ENCODE measurements at places on chromosomes 6 and 20. TPM values are rescaled to one million over a fixed set of nuclear protein-coding genes. Genes with fewer than 3 reads are reported as not detected.

GRCh38 chr20:62875419-62876361 is 14.1 kb upstream of the TCFL5 start:
- DNase-seq: peak; percentile 68

GRCh38 chr20:37943033-37943432 is 40.1 kb downstream of the VSTM2L start:
- no peak for DNase-seq

- no peak for DNase-seq
Observed at GRCh38 chr6:89308525-89309395, 6.3 kb downstream of the GABRR2 start.

GRCh38 chr20:4726710-4727397 is 5.1 kb downstream of the PRND start:
- DNase-seq: no peak

DNA sequence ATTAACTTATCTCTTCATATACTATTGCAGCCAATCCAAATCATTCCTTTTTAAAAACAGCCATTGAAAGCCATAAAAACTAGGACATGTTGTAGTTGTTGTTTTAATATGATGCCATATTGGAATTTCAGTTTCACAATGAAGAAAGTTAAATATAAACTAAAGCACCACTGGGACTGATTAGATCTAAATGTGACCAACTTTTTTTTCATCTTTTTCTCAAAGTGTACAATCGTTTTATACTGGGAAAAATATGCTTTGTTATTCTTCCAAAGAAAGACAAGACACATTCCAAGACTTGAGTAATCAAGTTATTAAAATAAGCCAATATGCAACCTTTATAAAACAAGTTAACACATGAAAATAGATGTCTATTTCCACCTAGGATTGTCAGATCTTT is 68.5 kb downstream of the THEMIS start:
- DNase-seq: no peak

DNA sequence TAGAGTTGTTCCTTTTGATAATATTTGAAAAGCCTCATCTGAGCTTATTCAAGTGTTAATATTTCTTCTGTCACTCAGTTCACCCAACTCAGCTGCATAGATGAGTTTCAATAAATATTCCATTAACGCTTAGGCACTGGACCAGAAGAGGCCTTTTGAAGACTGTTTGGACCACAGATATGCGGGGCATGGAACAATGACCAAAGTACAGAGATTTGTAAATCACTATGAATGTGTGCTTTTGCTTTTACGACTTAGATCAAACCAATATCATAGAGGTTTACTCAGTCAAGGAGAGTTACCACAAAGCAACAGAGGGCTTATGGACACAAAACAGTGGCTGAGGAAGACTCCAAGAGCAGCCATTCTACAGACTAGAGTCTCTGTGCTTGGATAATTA is 99.9 kb downstream of the RTN4IP1 start:
- DNase-seq: no peak

The PREX1 gene
- 55.3 TPM for total RNA-seq

DNA sequence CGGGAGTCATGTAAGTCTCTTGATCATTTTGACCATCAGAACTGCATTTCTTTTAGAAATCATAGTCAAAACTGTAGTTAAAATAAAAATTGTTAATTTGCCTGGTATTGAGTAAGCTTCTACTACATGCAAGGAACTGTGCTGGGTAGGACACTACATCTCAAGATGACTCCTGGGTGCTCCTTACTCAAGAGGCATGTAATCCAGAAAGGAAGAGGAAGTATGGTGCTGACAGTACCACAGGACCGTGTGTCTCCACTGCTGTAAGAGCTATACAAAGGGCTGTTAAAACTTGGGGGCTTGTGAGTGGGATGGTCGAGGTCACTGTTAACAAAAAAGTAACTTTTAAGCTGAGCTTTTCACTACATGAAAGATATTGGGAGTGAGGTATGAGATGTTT is 508.3 kb upstream of the SOX4 start:
- DNase-seq: no peak

The ZSCAN23 gene
- 19.9 TPM for total RNA-seq

The PDYN gene
- total RNA-seq: 0.45 TPM

The KCNQ2 gene
- 116 TPM for total RNA-seq

The GNAS-AS1 gene
- 2.0 TPM for total RNA-seq

The SYTL3 gene
- 2.4 TPM for total RNA-seq

GRCh38 chr20:57397693-57398108 is 6.5 kb downstream of the RBM38 start:
- no peak for DNase-seq

DNA sequence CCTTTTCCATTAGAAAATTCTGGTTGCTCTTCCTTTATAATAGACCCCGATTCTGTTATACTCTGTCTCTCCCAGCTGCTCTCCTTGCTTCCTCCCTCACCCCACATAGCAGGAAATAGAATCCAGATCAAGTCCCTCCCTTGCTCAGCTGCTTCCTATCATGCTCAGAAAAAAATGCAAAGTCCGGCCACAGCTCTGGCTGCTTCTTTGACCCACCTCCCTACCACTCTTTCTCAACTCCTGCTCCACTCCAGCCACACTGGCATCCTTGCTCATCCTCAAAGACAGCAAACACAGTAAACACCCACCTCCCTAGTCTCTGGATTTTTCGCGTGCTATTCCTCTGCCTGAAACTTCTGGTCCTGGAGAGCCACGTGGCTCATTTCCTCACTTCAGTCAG is 9.1 kb upstream of the SLC22A16 start:
- no peak for DNase-seq

DNA sequence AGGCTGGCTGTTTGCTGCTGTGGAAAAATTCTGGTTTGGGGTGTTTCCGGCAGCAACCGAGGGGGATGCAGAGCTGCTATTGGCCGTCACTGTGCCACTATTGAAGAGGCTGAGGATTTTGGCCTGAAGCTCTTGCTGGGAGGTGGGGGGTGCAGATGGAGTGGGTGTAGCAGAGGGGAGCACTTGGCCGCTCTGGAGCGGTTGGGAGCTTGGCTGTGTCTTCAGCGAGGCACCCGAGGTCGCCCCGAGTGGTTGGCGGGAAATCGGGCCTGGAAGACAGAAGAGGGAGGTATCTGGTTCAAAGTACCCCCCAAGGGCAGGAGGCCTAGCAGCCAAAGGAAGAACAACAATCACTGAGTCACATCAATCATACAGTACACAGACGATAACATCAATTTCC is 27.1 kb downstream of the NCOA5 start:
- peak; percentile 41 for DNase-seq

DNA sequence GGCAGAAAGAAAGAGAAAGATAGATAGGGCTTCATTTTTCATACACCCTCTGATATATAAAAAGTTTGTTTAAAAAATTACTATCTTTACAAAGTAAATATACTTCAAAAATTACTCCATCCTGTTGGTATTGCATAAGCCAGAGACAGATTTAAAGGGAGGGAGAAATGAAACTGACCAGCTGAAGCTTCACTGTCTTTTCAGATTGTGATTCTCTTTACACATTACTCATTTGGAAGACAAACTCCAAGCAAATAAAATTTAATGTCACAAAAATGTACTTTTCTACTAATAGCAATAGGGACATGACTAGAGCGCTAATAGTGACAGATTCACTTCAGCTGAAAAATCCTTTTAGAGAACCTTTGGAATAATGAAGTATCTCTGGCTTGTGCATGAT is 38.6 kb upstream of the MARCKS start:
- DNase-seq: no peak

The SH3BGRL2 gene
- total RNA-seq: 26.1 TPM

The HDGFL1 gene
- total RNA-seq: not detected

GRCh38 chr6:148452876-148453275 is 110.2 kb downstream of the SASH1 start:
- DNase-seq: no peak

DNA sequence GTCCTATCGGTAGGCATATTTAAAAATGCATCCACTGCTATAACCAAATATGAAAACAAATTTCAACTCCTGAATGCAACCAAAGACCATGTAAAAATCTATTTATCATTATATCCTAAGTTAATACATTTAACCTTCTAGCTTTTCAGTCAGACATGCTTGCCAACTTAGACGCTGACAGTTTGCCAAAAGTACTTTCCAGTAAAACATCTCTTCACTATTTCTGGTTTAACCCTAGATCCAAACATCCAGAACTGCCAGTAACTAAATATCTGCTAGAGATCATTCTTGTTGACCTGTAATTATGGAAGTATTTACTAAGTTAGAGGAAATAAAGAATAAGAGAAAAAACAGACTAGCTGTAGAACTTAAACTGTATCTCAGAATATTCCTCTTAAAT is 210.2 kb upstream of the THEMIS start:
- no peak for DNase-seq

- DNase-seq: no peak
Observed at GRCh38 chr6:38047562-38047961, 228.0 kb downstream of the ZFAND3 start.

GRCh38 chr20:19375395-19375794 is 163.0 kb downstream of the SLC24A3 start:
- no peak for DNase-seq

DNA sequence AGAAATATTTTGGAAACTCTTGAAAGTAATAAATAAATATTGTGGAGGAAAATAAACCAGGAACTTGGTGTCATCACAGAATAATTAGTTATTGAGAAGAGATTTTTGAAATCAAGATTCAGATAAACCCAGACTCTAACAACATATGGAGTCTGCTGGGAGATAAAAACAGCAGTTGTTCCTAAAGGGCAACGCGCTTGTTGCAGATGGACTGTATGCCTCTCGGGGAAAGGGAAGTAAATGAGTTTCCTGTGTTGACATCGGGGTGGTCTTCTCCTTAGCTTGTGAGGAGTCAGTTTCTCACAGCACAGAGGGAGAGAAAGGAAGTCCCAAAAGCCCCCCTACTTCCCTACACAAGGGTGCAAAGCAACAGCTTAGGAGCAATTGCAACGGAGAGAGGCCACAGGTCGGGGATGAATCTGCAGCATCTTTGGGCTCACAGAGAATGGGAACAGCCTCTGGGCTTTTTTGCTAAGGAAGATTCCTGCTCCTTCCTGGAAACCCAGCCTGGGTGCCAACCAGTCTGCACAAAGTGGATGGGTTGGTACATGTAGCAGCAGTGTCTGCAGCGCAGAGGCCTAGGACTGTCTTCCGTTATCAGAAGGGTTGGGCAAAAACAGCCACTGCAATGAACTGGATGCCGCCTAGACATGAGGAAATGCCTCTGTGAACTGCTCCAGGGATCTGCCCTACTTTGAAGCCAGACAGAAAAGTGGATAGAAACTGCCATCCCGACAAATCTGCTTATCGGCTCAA is 603.0 kb upstream of the NRSN1 start:
- DNase-seq: no peak

DNA sequence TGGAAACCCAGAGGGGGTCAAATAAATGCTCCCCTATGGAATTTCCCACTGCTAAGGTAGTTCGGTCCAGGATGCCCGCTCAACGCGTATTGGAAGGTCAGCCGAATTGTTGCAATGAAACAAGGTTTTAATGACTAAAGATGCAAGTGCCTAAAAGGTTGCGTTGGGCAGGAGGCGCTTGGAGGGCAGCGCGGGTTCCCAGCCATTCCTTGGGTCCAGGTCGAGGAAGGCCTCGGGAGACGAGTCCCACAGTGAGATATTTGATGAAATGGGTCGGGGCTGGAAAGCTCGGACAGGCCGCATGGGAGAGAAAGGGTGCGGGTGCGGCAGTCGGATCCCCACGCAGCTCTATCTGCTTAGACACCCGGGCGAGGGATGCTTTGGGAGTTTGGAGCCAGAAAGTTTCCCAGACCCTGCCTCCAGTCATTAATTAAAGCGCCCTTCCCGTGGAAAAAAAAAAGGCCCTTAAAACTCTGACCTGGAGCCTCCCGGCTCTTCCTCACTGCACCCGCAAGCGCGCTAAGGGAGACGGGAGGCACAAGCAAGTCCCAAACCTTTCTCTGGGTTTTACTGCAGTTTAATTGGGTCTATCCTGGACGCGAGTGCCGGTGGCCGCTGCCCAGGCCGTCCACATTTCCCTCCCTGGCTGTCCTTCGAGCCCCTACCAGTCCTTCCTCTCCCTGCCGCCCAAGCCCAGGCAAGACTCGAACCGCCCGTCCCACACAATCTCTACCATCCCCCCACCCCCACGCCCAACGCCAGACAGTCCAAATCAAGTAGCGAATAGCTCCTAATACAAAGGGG is 24.2 kb downstream of the TFAP2A start:
- no peak for DNase-seq

DNA sequence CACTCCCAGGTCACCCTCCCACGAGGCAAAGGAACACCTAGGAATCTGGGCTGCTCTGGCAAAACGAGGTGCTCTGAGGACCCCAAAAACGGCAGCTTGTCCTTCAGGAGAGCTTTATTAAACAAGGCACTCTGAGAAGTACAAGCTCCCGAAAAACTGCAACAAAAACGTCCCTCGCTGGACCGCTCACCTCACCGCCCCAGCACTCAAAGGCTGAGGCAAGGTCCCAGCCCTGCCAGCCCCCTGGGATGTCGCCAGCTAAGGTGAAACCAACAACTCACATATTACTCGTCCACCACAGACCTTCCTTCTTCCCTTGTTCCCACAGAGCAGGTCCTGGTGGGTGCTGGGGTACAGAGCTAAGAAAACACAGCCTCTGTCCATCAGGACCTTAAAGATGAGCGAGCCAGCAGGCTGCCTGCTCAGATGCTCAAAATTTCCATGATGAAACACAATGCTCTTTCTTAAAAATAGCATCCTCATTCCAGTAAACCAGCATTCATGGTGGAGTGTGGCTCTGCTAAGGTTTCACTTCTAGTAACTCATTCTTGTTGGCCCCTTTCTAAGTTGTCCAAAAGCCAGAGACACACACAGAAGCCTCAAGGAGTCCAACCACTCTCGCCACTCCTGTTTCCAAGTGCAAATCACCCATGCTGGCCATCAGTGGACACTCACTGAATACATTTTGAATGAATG is 35.9 kb downstream of the ATP9A start:
- DNase-seq: no peak

The GGTLC1 gene
- total RNA-seq: not detected

DNA sequence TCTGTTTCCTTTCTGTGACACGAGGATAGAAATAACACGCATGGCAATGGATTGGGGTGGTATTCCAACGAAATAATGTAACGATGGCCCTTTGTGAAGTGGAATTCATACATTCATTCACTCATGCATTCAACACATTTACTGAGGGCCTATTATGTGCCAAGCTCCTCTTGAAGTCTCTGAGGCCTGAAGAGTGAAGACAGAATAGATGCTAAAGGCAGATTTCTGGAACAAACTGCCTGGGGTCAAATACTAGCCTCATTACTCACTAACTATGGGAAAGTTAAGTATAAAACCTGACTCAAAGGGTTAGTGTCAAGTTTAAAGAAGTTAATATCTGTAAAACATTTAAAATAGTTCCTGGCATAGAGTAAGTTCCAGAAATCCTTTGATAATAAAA is 279.6 kb upstream of the SULF2 start:
- no peak for DNase-seq

- DNase-seq: peak; percentile 66
Observed at GRCh38 chr6:30101444-30102413, 11.2 kb downstream of the TRIM31 start.

GRCh38 chr6:38797391-38797790 is 82.3 kb downstream of the DNAH8 start:
- no peak for DNase-seq

GRCh38 chr20:4320291-4320690 is 304.9 kb upstream of the RNF24 start:
- no peak for DNase-seq

Data from cerebellum (tissue), 4 donors.